ENCODE measurements at places on chromosomes 6 and 20.

- DNase-seq, result no peak
Measured at GRCh38 chr20:45347297-45347935, 808 bp downstream of the SDC4 start.

GRCh38 chr6:54097753-54098152, 13.5 kb upstream of the MLIP start:
- no peak for DNase-seq

DNA sequence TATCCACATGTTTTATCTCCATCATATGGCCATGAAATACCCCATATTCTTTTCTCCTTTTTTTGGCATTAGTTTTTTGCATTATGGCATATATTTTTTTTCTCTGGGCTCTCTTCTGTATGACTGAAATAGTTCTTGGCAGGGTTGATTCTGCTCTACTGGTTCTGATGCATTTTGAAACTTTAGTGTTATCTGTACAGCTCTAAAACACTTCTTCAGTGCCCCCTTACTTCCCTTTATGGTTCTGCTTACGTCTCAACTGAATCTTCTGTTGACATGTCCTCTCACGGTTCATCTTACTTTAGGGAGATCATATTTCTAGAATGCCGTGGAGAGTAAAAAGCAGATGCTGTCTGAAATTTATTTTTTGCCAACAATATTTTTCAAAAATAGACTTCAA, 23.2 kb upstream of the TXNDC5 start:
- no peak for DNase-seq

DNA sequence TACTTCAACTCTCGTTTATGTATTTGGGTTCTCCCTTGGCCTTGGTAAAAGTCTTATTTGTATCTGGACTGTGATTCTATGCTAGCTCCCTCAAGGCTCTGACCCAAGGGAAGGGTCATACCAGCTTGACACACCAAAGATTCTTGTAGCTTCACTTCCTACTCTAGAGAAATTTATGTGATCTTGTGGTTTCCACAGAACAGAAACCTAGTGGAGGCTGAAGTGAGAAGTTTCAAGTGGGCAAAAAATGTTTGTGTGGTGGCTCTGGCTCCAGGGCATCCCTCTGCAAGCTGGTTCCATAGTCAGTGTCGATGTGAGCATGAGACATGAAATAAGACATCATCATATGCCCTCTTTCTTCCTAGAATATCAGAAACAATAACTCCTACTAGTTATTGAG, 48.1 kb upstream of the TNFRSF21 start:
- DNase-seq, result no peak

DNA sequence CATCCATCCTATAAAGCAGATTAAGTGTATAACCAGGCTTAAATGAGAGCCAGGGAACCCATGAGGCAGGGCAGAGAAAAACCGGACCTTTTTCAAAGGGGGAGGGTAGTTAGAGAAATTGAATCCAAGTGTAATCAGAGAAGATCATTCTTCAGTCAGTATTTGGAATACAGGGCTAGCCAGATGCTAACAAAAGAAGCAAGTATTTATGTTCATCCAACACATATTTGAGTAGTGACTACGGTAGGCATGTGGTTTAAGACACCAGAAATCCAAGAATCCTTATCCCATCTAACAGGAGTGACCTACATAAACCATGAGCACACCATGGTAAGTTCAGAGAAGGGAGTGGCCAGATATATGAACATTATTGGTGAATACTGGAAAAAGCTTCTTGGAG, 46.8 kb upstream of the FAM83C start:
- DNase-seq, result no peak

DNA sequence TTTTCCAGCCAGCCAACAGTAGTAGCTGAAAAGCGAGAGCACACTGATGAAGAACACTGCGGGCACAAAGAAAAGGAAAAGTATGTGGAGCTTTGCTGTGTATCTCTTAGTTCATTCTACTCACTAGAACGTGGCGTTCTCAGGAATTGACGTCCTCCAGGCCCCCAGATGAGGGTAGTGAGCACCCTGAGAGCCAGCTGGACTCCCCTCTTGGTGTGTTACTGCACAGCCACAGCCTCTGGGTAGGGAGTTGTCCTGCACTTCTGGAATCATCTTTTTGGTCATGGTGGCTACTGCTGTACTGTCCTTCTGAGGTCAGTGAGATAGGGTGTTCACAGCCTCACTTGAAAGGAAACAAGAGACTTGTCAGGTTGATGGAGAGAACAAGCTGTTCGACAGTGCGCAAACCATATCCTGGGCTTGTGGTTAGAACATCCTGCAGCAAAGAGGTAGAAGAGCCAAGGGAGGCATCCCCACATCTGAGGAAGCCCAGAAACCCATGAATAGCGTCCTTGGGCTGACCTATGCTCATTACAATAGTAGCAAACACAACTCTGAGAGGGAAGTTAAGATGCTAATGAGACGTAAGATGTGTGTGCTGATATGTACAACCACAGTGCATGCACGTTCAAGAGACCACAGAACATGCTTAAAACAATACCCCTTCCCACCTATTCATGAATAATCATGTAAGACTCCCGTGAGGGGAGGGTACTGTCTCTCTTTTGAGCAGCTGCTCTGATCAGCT, 14.6 kb upstream of the HLA-F start:
- peak; percentile 43 for DNase-seq

DNA sequence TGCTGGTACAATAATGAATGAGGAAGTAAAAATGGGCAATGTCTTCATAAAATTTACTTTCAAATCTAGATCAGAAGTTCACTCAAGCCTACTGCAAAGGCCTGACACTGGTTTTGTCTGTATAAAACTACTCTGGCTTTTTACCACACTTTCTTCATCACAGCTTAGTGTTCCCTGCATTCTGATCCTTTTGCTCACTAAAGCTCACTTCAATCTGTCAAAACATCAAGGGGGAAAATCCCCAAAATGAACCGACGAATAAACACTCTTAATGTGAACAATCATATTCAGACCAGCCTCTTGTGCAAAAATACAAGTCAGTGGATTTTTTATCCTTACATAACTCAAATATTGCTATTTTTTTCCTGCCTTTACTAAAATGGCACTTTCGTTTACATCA, 98.5 kb downstream of the PRDM1 start:
- no peak for DNase-seq

- no peak for DNase-seq
Measured at GRCh38 chr20:40481337-40481736, 207.7 kb downstream of the MAFB start.

GRCh38 chr6:89411145-89412070, 665 bp downstream of the RRAGD start:
- no peak for DNase-seq

- no peak for DNase-seq
Measured at GRCh38 chr6:139960671-139961070, 586.2 kb upstream of the CITED2 start.

DNA sequence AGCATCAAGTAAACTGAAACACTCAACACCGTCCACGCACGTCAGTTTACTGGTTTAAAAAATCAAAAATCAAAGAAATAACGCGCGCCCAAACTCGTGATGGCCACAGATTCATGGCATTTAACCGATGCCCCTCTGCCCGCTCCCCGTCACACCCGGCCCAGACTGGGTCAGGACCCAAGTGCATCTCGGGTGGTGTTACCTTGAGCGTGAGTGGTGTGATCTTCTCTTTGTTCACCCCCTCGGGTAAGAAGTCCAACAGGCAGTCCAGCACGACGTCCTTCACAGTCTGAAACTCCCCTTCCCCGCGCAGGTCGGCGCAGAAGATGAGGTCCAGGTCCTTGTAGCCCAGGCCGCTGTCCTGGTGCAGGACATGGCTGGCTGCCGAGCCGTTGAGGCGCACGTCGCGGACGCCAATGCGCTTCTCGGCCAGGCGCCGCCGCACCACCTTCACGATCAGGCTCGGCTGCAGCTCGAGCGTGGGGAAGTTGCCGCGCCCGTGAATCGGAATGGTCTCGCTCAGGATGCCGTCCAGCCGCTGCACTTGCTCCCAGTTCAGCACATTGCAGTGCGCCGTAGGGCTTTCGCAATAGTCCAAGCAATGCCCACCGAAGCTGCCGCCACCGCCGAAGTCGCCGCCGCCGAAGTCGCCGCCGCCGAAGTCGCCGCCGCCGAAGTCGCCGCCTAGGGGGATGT, 945 bp downstream of the TENT5A start:
- no peak for DNase-seq

GRCh38 chr6:1765160-1765903, 155.6 kb downstream of the FOXC1 start:
- DNase-seq, result no peak

- DNase-seq, result no peak
Measured at GRCh38 chr6:114830515-114830914, 487.7 kb upstream of the HS3ST5 start.

GRCh38 chr6:16723402-16723801, 37.9 kb downstream of the ATXN1 start:
- DNase-seq, result no peak

DNA sequence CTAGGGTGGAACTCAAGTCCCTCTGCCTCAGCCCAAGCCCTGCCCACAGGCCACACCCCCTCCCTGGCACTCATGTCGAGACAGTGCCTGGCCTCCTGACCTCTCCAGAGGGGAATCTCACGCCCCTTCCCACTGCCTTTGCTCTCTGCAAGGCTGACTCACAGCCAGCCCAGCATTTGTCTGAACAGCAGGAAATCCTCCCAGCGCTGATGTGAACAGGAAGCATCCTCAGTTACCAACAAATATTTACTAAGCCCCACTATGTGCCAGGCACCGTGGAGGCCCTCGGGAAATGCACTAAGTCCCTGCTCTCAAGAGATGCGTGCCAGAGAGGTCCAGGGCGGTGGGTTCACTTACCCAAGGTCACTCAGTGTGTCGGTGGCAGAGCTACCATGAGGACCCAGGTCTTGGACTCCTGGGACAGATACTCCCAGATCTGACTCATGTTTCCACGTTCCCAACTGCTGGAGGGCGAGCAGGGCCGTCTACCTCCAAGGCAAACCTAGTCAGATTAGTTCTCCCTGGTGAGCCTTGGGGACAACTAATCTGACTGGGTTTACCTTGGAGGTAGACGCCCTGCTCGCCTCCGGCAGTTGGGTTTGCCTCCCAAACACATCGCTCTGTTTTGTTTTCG, 7.8 kb downstream of the ADA start:
- DNase-seq, result peak; percentile 12

DNA sequence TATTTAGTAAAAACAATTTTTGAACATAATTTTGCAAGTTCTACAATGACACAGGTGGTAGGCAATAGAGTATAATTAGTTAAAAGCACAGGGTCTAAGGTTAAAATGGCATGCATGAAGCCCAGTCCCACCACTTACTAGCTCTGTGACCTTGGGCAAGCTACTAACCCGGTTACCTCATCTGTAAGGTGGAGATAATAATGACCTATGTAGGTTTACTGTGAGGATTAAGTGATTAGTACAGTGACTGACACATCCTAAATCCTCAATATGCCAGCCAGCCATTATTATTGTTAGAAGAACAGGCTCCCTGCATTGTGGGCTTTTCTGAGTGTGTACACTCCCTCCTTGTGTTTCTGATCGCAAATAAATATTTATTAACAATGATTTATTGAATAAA, 26.2 kb downstream of the ATXN1 start:
- no peak for DNase-seq

- no peak for DNase-seq
Measured at GRCh38 chr20:4869290-4870193, 131.8 kb downstream of the SLC23A2 start.

GRCh38 chr6:158568549-158568948, 8.7 kb downstream of the TMEM181 start:
- DNase-seq, result no peak

GRCh38 chr6:5398530-5398929, 137.2 kb downstream of the FARS2 start:
- DNase-seq, result no peak

GRCh38 chr20:12821249-12821648, 187.5 kb upstream of the SPTLC3 start:
- no peak for DNase-seq

DNA sequence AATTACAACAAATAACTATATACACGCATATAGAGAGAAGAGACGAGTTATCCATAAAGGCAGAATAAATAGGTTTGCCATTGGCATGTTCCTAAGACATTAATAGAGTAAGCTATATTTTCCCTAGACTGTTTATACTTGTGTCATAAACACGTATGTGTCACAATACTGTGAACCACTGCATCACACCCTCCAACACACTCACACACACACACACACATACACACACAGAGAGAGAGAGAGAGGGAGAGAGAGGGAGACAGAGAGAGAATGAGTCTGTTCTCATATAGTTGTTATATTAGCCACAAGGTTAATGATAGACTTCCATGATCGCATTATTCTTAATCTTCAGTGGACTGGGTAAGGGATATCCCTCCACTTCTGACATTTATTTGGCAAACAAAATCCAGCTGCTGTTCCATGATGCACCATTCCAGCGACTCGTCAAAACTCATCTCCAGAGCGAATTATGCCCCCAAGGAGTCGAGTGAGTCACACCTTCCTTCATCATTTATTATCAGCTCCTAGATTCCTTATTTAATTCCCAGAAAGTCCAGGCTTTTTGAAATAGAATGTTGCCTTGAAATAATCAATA, 82.8 kb upstream of the HIVEP1 start:
- no peak for DNase-seq

DNA sequence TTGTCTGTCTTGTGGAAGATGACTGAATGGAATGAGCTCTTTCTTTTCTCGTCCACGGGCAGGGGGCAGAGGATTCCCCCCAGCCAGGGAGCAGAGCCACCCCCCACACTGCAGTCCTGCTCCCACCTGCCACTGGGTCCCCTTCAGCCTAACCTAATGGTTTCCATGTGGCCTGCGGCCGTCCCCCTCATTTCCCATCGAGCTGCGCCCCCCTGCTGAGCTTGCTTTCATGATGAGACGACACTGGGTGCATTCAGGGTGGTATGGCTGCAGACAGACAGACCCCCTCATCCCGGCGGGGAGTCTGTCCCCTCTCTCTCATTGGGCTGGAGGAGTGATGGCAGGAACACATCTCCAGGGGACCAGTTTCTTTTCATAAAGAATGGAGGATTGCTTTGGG, 140.8 kb downstream of the DTNBP1 start:
- no peak for DNase-seq

GRCh38 chr6:80029470-80029869, 25.0 kb downstream of the TTK start:
- DNase-seq, result no peak

GRCh38 chr6:7687145-7688111, 38.5 kb upstream of the BMP6 start:
- DNase-seq, result no peak

DNA sequence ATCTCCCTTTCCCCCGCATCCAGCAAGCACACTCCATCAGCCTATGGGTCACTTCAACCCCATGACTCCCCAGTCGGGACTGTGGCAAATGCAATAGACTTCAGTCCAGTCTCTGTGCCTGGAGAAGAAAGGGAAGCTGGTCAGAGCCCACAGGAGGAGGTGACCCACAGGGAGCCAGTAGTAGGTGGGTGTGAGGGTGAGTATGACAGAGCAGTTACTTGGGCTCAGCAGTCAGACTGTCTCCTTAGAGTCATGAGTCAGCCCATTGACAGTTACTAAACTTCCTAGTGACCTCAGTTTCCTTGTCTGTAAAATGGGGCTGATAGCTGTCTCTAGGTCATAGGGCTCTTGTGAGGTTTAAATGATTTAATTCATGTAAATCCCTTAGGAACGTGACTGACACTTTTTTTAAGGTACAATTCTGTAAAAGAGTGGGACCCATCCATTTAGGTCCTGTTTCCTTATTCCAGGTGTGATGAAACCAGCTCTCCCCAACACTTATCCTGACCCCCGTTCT, 33.9 kb upstream of the HLA-C start:
- no peak for DNase-seq

- no peak for DNase-seq
Measured at GRCh38 chr6:16414205-16414604, 175.8 kb downstream of the GMPR start.

All from activated naive CD4-positive, alpha-beta T cell (primary cell).